Fibroblast of pulmonary artery (primary cell): ENCODE measurements at places on chromosomes 3 and 15.

DNA sequence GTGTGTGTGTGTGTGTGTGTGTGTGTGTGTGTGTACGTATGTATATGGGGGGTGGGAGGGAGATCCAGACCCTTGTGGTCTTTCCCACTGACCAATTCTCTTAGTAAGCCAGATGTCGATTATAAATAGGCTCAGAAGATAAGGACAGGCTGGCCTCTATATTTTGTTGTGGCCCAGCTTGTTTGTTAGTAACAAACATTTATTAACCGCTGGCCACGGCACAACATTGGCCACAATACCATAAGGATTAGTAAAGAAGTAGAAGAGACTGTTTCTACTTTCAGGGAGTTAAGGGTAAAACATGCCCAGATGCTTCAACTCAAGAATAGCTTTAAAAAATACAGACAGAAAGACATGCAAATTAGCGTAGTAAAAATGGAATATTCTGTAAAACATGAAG lies 58.1 kb downstream of the ABHD2 start:
- no peak for DNase-seq

DNA sequence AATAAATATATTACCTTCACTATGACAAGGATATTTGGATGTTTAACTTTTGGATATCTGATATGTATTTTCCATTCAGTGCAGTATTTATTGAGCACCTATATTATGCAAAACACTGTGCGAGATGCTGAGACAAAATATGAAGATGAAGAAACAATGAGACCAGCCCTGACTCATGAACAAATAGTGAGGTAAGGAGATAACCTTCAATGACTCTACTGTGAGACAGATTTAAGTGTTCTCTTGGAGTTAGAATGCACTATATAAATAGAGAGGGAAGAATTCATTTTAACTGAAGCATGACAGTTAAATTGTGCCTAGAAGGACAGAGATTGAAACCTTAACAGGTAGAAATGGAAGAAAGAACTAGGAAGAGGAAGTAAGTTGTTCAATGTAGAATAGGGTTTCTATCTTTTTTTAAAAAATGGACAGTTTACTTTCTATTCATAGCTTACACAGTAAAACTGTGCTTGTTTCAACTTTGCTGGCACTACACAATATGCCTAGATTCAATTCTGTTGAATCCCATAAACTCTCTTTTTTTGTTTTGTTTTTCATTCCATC lies 124.2 kb downstream of the ZBTB20 start:
- peak; percentile 7 for DNase-seq

DNA sequence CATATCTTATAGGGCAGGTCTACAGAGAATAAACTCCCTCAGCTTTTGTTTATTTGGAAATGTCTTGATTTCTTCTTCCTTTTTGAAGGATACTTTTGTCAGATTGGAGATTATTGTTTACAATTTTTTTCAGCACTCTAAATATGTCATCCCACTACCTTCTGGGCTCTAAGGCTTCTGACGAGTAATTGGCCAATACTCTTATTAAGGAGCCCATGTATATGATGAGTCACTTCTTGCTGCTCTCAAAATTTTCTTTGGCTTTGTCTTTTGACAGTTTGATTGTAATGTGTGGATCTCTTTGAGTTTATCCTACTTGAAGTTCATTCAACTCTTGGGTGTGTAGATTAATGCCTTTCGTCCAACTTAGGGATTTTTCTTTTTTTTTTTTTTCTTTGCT lies 28.9 kb upstream of the CD200R1L start:
- DNase-seq, result no peak

DNA sequence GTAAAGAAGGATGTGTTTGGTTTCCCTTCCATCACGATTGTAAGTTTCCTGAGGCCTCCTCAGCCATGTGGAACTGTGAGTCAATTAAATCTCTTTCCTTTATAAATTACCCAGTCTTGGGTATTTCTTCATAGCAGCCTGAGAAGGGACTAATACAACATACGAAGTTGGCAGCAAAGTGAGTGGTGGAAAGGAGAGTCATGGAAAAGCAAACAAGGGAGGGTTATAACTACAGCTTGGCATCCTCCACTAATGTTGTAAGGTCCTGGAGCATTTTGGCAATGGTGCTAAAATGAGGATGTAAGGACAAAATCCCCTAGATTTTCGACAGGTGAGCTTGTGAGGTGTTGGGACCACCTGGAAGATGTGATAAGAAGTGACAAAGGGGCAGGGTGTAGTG lies 5.8 kb upstream of the TMEM41A start:
- DNase-seq, result no peak

- no peak for DNase-seq
Measured at GRCh38 chr15:46701896-46702295, 1015.4 kb upstream of the SEMA6D start.
